ENCODE measurements at places on chromosomes 11 and 22. TPM values are rescaled to one million over a fixed set of nuclear protein-coding genes. Genes with fewer than 3 reads are reported as not detected.

KRTAP5-11 gene
- not detected for total RNA-seq

OR5B21 gene
- not detected for total RNA-seq

SCARF2 gene
- total RNA-seq: 15.5 TPM

UBQLN3 gene
- total RNA-seq: not detected

MYRF gene
- 2.6 TPM for total RNA-seq

MUC5AC gene
- total RNA-seq: not detected

CSNK2A3 gene
- total RNA-seq: 2.3 TPM

MRTFA gene
- 44.9 TPM for total RNA-seq

MRGPRX4 gene
- not detected for total RNA-seq

MIF gene
- 161 TPM for total RNA-seq

ALX4 gene
- total RNA-seq: not detected

OR52N4 gene
- not detected for total RNA-seq

HPX gene
- total RNA-seq: under 0.01 TPM

SLC37A2 gene
- total RNA-seq: 0.97 TPM

COPB1 gene
- 369 TPM for total RNA-seq

APOBEC3H gene
- total RNA-seq: not detected

LBHD1 gene
- total RNA-seq: 4.3 TPM

BTG4 gene
- not detected for total RNA-seq

P2RY6 gene
- total RNA-seq: 0.32 TPM

SCUBE2 gene
- total RNA-seq: 0.97 TPM

TPP1 gene
- 110 TPM for total RNA-seq

SERHL2 gene
- total RNA-seq: 2.2 TPM

ACR gene
- not detected for total RNA-seq

MYOD1 gene
- total RNA-seq: not detected

MIAT gene
- total RNA-seq: 1.3 TPM

OR10A2 gene
- not detected for total RNA-seq

PIWIL4 gene
- 0.86 TPM for total RNA-seq

FLRT1 gene
- total RNA-seq: under 0.01 TPM

SLC5A4 gene
- total RNA-seq: not detected
